CD4-positive, alpha-beta T cell treated with Interleukin-10 for 1 hour (primary cell): ENCODE measurements at places on chromosomes 4 and X.

- DNase-seq, result no peak
Measured at GRCh38 chr4:47647544-47647943, 162.5 kb downstream of the ATP10D start.

DNA sequence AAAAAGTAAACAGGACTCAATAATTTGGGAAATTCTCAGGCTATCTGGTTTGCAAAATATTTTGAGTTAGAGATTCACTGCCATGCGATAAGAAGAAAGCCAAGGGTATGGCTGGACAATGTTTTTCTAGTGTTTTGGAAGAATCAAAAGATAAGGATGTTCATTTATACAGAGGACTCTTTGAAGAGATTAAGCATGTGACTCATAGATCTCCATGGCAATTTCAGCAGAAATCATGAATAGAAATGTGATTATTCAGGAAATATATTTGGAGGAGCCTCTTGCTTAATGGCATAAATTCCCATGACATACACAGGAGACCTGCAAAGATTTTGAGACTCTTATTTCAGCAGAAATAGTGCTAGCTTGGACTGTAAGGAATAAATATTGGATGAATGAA lies 16.7 kb upstream of the FRAS1 start:
- DNase-seq, result no peak

GRCh38 chr4:143558286-143558685 lies 44.8 kb downstream of the SMARCA5 start:
- DNase-seq, result no peak

- DNase-seq, result no peak
Measured at GRCh38 chr4:166341992-166342391, 469.0 kb downstream of the TLL1 start.

DNA sequence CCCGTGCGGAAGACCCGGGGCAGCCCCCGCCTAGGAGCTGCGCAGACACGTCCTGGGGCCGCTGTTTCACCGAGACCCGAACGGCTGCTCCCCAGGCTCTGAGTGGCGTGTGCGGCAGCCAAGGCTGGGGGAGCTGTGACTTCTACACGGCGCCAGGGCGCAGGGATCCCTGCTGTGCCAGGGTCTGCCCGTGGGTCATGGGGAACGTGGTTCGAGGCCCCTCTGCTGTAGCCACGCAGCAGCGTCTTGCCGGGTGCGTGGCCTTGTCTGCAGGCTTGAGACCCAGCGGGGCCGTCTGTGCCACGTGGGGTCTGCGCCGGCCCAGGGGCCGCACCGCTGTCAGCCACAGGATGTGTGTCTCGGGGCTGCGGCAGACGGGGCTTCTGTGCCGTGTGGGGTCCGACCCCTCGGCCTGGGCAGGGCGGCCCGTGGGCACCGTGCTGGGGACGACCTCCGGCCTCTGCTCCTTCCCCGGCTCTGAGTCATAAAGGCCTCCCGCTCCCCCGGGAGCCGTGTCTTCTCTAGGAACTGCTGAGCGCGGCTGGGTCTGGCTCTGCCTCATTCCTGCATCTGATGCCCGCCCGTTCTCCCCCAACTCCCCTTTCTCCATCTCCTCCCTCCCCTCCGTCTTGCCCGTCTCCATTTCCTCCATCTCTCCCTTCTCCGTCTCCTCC lies 12.7 kb upstream of the GTPBP6 start:
- DNase-seq, result no peak

- DNase-seq, result no peak
Measured at GRCh38 chr4:95432466-95432865, 116.3 kb downstream of the UNC5C start.

DNA sequence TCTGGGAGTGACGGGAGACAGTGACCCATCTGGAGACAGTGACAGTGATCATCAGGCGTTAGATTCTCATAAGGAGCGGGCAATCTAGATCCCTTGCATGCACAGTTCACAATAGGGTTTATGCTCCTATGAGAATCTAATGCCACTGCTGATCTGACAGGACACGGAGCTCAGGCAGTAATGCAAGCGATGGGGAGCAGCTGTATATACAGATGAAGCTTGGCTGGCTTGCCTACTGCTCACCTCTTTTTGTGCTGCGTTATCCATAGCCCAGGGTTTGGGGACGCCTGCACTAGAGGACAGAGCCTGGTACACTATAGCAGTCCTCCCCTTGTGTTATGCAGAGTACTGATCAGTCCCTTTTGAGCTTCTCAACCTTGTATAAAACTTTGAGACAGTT lies 23.5 kb downstream of the NFKB1 start:
- no peak for DNase-seq

- DNase-seq, result no peak
Measured at GRCh38 chr4:87965501-87965975, 10.0 kb upstream of the SPP1 start.

- DNase-seq, result no peak
Measured at GRCh38 chr4:128542047-128542446, 254.4 kb upstream of the PGRMC2 start.

DNA sequence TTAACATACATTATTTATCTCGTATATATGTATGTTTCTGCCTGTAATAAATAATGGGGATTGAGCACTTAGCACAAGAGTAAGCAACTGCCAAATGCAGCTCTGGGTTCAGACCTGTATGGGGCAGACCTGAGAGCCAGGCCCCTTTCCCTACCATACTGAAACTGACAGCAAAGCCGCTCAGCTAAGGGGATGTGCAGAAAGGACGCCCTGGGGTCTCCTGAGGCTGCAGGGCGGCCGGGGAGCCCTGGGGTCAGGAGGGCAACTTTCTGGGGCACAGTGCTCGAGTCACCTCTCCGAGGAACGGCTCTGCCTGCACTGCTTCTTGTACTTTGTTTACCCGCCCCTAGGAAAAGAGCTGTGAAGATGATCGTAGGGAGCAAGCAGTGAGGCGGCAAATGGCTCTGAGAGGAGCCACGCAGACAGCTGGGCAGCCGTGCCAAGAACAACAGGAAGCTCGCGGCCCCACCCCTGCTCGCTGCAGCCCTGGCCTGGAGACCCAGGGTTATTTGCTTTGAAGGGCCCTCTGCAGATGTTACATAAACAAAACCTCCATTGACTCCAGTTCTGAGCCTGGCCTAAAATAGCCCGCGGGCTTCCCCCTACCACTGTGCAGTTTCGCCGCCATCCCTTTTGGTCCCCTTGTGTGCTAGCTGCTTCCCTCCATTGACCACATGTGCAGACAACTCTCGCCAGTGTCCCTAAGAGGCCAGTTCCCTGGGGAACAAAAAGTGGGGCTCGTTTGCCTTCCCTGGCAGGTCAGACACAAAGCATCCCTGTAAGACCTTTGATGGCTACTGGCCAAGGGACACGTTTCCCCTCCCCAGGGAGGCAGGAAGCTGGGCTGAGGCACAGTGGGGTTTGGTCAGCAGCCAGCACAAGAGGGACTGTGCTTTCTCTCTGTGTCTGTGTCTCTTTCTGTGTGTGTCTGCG lies 111.3 kb upstream of the LNX1 start:
- no peak for DNase-seq

- DNase-seq, result no peak
Measured at GRCh38 chr4:139734201-139734874, 68.7 kb downstream of the MGST2 start.

GRCh38 chrX:13697455-13697854 lies 8.5 kb downstream of the RAB9A start:
- DNase-seq, result no peak

DNA sequence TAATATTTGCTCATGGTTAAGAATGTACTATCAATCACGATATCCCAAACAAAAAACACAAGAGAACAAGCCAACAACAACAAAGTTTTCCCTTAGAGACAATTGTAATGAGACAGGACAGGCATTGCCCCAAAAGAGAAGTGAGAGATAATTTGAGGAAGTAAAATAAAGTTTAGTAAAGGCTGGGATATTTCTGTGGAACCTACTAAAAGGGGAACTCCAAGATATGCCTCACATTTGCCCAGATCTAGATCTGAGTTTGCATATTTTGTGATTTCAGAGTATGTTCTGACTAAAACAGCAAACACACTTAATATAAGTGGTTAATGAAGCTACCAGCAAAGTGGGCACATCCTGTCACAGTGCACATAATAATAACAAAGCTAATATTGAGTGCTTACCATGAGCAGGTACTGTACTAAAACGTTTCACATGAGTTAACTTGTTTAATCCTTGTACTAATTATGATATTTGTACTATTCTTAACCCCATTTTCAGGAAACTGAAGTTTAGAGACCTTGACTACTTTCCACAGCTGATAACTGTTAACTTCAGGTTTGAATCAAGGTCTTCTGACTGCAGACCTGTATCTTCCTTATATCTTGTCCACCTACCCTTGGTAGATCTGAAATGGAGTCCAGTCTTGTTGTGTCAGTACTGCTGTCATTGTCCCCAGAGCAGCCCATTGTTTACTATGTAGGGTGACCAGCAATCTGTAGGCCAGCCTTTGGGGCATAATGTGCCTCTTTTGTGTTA lies 26.0 kb upstream of the BMP2K start:
- no peak for DNase-seq

- DNase-seq, result no peak
Measured at GRCh38 chrX:129116676-129117470, 406.4 kb downstream of the SMARCA1 start.

DNA sequence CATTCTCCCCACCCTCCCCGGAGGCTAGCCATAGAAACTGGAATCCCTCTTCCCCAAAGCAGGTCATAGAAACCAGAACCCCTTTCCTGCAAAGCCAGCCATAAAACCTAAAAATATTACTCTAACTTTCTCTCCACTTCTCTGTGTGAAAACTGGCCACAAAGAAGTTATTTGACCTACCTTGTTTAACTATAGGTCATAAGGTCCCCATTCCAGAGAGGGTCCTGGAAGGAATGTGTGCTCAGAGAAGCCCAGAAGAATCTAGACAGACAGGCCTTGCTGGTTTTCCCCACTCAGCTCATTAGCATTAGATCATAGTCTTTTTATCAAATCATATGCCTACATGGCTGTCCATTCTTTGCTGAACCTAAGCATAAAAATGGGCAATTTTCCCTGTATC lies 52.8 kb upstream of the TEX13A start:
- DNase-seq, result no peak

GRCh38 chr4:91147067-91147466 lies 1019.9 kb downstream of the CCSER1 start:
- DNase-seq, result no peak

DNA sequence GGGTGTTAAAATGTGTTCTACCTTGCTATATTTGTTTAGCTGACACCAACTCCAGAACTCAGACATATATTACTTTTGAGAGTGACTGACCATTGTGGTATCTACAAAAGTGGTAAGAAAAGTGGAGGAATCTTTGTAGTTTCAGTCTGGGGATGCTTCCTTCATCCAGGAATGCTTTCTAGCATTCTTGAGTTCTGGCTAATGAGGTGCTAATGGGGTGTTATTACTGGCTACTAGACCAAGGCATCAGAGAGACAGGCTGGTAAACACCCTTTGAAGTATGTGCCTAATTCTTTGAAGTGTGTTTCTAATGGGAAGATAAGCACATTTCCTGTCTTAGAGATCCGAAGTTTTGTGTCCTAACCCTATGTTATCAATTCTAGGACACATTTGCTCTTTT lies 310.4 kb downstream of the SPRY1 start:
- no peak for DNase-seq

DNA sequence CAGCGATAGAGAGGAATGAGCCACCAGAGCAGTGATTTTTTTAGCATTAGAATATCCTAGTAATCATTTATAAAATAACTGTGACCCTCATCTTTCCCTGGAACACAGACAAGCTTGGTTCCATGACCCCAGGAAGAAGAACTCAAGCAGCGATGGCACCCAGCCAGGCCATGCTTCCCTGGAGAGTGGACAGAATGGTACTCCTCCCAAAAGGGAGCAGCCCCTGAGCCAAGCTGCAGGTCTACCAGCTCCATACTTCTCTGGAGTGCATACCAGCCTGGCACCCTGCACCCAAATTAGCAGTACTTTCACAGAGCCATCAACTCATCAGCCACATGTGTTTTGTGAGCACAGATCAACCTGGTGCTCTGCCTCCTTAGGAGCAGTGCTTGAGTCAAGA lies 310.9 kb upstream of the PCDH10 start:
- no peak for DNase-seq

DNA sequence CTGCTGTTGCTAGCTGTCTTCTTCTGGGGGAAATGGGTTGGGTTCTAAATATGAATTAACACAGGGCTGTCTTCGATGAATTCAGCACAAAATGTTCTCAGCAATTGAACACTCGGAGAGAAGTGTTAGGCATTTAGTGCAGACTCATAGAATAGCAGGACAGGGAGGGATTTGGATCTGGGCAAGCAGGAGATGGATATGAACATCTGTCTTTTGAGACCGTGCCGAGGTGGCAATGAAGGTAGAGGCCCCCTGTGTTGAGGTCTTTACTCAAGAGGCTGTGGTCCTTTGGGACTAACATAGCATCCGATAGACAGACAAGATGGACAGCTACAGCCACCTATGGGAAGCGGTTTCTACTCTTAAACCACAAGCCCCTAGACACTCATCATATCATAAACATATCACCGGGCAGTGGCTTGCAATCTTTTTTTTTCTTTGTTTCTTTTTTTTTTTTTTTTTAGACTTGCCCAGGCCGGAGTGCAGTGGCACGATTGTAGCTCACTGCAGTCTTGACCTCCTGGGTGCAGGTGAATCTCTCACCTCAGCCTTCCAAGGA lies 6.7 kb downstream of the CD99 start:
- peak; percentile 38 for DNase-seq

GRCh38 chr4:143424276-143424675 lies 87.6 kb downstream of the GAB1 start:
- DNase-seq, result no peak

- DNase-seq, result no peak
Measured at GRCh38 chr4:187108845-187109244, 385.2 kb upstream of the FAT1 start.

GRCh38 chrX:84186603-84187532 lies 1.1 kb downstream of the RPS6KA6 start:
- DNase-seq, result no peak

- peak; percentile 47 for DNase-seq
Measured at GRCh38 chrX:15158736-15159406, 111.0 kb downstream of the ASB9 start.

- DNase-seq, result no peak
Measured at GRCh38 chr4:6804082-6804752, 21.7 kb downstream of the KIAA0232 start.

DNA sequence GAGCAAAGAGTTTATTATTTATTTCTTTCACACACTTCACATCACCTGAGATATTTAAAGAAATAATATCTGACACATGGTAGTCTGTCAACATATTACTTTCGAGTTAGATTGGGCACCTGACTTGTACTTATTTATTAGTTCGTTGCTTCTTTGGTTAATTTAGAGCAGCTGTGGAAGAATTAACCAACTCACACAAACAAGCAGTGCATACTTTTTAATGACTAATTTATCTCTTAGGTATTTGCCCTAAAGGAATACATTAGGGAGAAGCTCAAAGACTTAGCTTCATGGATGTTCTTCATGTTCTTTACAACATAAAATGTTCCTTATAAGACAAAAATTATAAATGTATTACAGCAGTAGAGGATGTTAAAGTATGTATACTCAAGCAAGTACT lies 242.9 kb downstream of the ARHGAP24 start:
- DNase-seq, result no peak

- no peak for DNase-seq
Measured at GRCh38 chrX:130415201-130415600, 13.4 kb downstream of the RBMX2 start.

DNA sequence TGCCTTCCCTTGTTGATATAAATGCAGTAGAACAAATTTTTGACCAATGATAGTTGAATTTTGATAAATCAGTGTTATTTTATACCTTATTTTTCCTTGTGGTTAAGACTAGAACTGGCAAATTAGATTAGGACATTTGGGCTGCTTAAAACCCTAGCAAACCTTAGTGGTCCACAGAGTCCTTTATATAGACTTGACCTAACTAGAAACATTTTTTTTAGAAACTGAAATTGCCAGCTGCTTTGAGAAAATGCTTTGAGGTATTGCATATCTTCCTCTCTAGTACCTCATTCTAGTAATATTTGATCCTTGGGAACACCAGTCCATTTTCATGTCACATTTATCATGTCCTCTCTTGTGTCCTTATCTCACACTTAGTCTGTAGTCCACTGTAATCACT lies 580.3 kb downstream of the FSTL5 start:
- no peak for DNase-seq
